ENCODE measurements at places on chromosomes 5 and 9.

GRCh38 chr5:40557501-40557900, 122.2 kb upstream of the PTGER4 start:
- no peak for DNase-seq

GRCh38 chr5:126659805-126660482, 59.2 kb downstream of the PHAX start:
- no peak for DNase-seq

GRCh38 chr5:17230808-17231525, 13.5 kb downstream of the BASP1 start:
- no peak for DNase-seq

GRCh38 chr5:80309871-80310665, 9.7 kb upstream of the SPZ1 start:
- no peak for DNase-seq

DNA sequence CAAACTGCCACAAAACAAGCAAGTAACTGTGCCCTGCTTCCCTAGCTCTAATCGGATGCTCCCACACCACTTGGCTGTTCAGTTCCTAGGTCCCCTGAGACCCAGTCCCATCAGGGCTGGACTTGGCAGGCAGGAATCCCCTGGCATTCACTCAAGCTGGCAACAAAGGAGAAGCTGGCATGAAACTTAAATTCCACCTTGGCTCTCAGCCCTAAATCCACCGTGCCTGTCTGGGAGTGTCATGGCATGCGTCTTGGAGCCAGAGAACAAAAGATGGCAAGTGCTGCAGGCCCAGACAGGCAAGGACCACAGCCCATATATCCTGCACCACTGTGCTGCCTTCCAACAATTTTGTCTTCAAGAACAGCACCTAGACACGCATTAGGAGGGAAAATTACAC, 38.2 kb downstream of the ETF1 start:
- DNase-seq, result no peak

DNA sequence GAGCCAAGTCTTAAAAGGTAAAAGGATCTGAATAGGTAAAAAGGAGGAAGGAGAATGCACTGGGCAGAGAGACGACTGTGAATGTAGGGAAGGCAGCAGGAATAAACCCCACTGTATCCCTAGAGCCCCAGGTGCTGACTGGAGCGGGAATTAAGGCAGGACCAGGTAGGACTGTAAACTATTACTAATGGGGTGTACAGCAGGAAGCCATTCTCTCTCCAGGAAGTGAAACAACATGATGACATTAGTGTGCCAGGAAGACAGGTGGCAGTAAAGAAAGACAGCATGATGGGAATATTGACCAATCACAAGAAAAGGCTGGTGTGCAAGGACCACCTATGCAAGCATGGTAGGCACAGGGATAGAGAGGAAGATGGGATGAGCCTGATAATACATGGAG, 433.0 kb downstream of the DNAH5 start:
- DNase-seq, result no peak

- no peak for DNase-seq
Measured at GRCh38 chr5:152813526-152813925, 408.4 kb upstream of the NMUR2 start.

- no peak for DNase-seq
Measured at GRCh38 chr5:78482948-78483347, 122.5 kb downstream of the SCAMP1 start.

DNA sequence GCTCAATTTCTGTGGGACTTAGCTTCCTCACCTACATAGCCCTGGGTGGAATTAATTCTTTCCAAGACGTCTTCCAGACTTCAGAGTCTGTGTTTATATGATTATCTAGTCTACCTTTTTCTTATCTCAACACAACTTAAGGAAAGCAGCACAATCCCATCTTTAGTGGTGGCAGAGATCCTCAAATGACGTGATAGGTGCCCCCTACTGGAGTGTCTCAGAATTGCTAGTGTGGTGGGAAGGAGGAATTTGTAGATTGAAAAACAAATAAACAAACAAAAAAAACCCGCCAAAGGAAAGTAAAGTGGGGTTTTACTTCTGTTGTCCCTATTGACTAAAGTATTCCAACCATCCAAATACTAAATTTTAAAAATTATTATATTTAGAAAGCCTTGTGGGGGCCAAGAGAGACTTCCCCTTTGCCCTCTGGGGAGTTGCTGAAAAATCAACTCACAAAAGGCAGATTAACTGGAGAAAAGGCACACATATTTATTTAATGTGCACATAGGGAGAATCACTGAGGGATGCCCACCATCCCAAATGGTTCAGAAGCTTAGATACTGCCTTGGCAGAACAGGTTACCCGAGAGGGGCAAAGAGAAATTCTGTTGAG, 283.3 kb downstream of the TMEM167A start:
- no peak for DNase-seq

GRCh38 chr9:7783635-7784063, 15.9 kb downstream of the DMAC1 start:
- DNase-seq, result no peak

DNA sequence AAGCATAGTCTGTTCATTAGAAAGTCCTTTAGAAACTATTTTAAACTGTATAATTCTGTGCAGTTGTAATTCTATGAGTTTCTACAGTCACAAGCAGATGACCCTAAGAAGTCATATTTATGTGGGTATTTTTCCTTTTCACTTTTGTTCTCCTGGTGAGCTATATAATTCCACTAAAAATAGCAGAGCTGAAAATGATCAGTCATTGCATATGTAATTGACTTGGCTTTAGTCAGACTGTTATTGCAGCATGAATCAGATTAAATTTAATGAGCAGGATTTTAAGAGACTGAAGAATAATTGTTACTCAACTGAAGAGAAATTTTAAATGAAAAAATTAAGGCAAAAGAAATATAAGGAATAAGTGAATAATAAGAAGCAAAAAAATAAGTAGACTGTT, 108.5 kb downstream of the MTREX start:
- no peak for DNase-seq

DNA sequence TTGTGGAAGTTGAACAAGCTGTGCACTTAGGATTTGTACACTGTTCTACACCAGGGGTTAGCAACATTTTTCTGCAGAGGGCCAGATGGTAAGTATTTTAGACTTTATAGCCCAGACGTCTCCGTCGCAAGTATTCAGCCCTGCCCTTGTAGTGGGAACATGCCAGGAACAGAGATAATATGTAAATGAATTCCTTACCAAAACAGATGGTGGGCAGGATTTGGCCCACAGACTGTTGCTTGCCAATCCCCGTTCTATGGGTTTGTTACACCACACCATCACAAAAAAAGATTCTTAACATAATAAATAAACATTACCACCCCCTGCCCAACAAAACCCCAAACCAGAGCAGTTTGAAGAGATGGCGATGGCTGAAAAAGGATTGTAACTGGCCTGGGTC, 74.3 kb downstream of the AMBP start:
- DNase-seq, result no peak

GRCh38 chr9:93869088-93869487, 86.1 kb downstream of the BARX1 start:
- no peak for DNase-seq
